ENCODE measurements at places on chromosomes 4 and X.

GRCh38 chr4:99221980-99222379, 2.9 kb upstream of the ADH6 start:
- DNase-seq: no peak

DNA sequence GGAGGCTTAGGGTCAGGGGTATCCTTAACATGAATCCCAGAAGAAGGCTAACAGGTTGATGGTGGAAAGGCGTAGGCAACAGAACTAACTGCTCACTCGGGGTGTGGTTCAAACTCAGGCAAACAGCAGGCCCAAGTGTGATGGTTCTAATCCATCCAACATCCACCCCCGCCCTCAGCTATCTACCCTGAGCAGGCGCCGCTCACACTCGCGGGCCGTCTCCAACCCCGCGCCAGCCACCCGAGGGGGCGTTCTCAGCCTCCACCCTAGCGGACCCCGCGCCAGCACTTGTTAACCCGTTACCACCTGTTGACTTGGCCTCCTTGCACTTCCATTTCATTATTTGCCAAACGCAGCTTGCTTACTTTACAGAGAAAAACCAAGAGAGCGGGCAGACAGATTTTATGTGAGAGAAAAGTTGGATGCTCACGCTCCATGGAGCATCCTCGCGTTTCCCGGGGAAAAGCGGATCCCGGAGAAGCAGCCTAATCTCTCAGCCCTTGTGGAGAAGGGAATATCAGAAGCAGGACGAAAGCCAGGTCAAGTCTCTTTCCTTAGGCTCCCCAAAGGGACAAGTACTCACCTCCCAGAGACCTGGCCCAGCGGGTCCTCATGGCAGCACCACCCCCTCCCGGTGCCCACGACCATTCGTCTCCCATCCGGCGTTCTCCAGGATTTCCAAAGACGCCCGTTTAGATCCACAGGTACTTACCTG, 773 bp downstream of the SNCA start:
- no peak for DNase-seq

DNA sequence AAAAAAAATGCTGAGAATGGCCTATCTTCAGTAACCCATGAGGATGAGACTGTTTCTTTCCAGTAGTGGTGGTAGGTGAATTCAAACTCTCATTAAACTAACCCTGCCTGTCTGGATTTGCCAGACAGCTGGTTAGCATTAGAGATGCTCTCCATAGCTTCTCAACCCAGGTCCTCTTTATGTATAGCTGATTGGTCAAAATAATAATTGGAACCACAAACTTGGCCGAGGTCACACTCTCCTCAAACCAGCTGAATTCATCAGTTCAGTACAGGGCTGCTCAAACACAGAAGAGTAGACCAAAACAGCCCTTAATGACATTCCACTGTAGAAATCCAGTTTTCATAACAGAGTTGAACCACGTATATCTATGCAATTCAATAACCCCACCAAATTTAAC, 85.3 kb downstream of the HCCS start:
- DNase-seq: no peak

DNA sequence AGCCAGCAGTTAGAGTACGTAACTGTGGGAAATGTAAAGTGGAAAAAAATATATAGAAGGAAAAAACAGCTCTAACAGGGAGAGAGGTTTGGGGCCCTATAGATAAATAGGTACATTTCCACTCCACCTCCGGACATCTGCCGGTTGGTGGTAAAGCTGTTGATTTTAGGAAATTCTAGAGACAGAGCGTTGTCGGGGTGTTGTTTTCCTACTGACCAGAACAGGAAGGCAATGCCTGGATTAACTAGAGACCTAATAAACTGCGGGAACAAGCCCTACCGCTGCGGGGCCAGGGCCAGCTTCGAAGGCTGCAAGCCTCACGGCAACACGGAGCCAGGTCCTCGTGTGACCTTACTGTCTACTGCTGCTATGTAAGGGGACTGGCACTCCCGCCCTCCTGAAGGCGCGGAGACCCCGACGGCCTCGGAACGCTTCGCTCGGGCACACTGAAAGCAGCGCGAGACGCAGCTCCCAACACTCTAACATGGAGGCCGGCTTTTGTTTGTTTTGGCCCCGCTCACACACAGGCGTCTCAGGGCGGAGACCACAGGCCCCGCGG, 702 bp upstream of the CDKN2AIP start:
- no peak for DNase-seq

DNA sequence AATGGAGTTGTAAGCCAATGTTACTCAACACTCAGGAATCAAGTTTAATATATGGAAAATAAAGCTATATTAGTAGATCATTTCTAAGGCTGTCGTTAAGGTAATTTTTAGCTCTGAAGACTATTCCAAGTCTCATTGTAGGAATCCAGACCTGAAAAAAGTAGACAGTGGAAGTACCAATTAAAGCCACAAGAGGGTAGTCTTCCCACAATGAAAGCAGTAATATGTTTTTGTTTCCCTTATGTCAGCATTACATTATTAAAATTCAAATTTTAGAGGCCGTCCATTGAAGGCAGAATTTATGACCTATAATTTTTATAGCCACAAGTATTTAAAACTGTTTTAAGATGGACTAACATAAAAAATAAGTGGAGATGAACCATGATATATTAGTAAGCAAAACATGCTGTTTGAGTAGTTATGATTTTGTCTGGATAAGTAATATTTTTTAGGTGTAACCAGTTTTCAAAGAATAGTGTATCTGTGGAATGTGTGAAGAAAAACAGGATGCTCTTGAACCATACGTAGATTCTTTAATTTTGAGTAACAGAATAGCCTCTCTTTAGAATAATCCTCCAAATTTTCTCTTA, 372.6 kb upstream of the TECRL start:
- DNase-seq: no peak

DNA sequence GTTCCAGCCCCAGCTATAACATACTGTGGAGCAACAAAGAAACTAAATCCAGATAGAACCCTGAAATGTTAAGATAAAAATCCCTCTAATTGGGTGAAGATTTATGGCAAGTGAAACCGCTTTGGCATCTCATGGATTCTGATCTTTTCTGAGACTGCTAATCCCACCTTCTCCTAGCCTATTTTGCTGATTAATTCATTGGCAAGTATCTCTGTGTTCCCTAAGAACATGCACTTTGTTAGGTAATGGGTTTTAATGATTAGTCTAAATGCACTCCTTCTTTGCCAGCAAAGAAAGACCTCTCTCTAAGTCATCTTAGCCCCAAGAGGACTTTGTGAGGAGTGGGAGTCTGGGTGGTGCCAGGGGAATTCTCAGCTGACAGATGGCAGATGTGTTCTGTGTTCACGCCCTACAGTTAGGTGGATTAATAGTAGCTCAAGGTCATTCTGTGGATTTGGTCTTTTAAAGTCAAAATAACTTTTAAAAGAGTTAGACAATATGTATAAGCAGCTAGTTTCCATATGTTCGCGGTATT, 171.3 kb downstream of the UNC5C start:
- DNase-seq: no peak

DNA sequence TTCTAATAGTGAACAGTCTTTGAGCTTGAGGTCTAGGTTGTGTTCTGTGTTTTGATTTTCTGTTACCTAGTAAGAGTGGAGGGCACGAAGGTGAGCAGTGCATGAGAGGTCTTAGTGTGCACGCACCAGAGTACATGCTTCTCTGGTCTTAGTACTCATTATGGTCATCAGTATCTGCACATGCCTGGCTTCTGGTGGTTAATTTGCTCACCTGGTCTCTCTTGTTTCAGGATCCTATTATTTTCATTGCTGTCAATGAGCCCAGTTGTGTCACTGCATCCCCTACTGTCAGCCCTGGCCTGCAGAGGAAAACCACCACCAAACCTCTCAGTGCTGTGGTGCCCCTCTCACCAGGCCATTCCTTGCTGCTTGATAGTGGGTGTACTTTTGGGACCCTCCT, 54.8 kb downstream of the NSUN7 start:
- DNase-seq: no peak

GRCh38 chr4:56370377-56370776, 16.9 kb downstream of the AASDH start:
- DNase-seq: no peak

DNA sequence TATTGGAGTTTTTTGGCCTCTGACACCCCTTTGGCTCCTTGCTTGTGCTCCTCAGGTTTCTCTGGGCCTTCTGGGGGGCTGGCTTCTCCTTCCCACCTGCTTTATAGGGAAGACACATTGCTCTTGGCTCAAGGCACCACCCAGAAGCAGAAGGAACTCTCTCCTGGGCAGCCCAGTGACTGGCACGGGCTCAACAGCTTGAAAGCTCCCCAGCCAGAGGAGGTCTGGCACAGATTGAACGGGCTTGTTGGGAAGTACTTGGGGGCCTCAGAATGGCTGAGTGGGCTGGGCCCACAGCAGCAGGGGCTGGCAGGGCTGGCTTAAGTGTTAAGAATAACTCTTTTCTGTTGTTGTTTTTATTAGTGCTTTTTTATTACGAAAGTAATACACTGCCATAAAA, 11.2 kb upstream of the ZNF185 start:
- DNase-seq: no peak

- no peak for DNase-seq
These were observed 254.6 kb downstream of the CHIC1 start for GRCh38 chrX:73817393-73818199.

DNA sequence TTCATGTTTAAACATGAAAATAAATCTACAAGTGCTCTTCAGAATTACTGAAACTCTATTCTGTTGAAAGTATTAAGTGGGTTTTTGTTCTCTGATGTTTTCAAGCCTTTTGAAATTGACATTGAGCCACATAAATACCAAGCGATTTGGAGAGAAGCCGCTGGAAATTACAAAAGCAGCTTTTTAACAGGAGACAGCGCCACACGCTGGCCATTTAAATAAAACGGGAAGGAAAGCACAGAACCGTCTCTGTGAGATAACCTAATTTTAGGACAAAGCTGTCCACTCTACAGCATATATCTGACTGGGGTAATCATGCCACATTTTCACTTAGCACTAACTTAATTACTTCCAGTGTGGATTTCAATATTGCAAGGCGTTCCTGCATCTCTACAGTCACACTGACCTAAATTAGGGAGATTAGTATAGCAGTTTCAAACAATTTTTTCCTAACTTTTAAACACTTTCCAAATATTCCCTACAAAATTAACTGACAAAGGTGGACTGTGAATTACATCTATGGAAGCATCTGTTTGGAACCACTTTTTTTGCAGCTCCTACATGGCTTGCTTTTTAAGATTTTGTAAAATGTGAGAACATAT, 6.8 kb upstream of the ANOS1 start:
- DNase-seq: no peak

DNA sequence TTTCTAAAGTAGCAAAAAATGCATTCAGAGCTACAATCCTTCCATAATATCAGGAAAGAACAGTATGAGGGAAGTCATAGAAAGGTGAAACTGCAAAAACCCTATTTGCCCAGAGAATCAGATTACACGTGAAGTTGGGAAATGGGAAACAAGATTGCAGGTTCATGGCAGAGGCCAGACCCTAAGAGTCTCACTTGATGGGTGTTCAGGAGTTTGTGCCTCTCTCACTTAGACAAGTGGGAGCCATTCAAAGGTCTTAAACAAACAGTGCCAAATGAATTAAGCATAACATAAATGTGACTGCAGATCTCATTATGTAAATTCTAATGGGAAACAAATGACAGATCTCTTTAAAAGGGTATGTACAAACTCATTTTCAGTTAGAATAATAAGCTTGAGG, 91.6 kb downstream of the ARAP2 start:
- no peak for DNase-seq

- DNase-seq: no peak
These were observed 66.0 kb downstream of the MANBA start for GRCh38 chr4:102694791-102695190.

- DNase-seq: no peak
These were observed 2337.6 kb downstream of the PCDH7 start for GRCh38 chr4:33057736-33058135.

GRCh38 chr4:42411803-42412202, 14.5 kb downstream of the SHISA3 start:
- no peak for DNase-seq

DNA sequence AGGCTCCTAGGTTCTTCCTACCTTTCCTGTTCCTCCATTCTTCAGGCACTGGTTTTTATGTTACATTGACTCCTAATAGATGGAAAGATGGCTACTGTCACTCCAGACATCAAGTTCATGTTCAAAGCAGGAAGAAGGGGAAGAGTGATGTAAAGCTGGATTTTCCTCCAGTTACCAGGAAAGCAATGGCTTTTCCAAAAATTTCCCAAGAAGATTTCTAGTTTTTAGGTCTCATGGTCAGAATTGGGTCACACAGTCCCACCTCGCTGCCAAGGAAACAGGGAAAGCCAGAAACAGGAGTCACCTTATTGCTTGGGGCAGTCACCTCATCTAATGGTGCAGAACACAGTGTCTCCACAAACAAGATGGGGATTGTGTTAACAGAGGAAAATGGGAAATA, 21.5 kb downstream of the RXFP1 start:
- DNase-seq: no peak

GRCh38 chr4:25509646-25510045, 132.6 kb downstream of the ANAPC4 start:
- DNase-seq: no peak

DNA sequence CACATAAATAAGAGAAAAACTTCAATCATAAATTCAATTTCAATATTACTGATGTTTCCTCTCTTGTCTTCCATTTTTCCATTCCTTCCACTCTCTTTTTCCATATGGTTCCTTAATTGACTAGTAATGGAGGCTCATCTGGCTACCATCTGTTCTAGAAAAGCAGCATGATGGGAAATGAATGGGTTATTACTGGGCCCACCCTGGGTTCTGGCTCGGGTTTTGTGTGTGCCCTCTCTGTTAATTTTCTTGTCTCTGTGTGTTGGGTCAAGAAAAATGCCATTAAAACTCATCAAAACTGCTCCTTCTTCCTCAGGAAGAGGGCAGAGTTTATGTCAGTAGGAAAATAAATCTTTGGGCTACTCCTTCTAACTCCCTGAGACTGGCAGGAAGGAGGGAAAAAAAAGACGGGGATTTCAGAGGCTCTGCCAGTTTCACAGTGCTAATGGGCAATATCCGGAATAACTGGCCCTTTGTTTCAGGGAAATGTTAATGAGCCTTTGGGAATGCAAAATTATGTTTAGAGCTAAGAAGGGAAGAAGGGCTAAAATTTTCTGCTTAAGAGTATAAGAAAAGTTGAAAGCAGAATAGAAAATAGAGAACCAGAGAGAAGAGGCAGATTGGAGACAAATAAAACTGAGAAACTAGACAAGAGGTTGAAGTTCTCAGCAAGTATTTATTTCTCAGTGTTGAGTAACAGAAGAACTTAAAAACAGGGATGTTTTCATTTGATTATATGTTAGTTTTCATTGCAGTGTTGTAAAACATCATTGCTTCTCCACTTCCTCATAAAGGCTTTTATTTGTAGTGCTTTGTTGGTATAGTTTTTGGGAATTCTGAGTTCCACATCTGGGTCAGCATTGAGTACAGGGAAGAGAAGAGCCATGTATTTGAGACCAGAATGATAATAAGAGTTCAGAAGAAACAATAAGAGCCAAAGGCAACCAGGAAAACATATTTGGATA, 19.7 kb downstream of the GABRB1 start:
- no peak for DNase-seq

GRCh38 chr4:1873776-1874175, 2.6 kb downstream of the NSD2 start:
- DNase-seq: no peak

GRCh38 chr4:26022346-26023202, 108.6 kb downstream of the SMIM20 start:
- DNase-seq: peak; percentile 12

Data from NCI-H1417 treated with DMSO at 0.1 percent for 48 hours (cell line).